ENCODE measurements at places on chromosomes 2 and 18.

DNA sequence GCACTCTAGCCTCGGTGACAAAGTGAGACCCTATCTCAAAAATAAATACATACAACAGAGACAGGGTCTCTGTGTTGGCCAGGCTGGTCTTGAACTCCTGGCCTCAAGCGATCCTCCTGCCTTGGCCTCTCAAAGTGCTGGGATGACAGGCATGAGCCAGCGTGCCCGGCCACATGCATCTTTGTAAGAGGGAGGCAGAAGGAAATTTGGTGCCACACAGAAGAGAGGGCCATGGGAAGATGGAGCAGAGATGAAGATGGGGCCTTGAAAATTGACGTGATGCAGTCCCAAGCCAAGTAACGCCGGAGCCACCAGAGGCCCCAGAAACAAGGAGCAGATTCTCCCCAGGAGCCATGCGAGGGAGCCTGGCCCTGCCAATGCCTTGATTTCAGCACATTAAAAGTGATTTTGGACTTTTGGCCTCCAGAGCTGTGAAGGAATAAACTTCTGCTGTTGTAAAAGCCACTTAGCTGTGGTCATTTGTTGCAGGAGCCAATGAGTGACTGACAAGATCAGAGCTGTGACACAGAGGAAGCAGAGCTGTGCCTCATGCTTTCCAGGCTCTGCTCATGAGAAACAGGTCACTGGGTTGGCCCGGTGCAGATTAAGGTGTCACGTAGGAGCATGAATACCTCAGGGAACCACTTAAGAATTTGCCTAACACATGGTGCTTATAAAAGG, 2.7 kb upstream of the SLC66A2 start:
- DNase-seq, result no peak

- DNase-seq, result no peak
Observed at GRCh38 chr18:35141567-35142274, 99.1 kb upstream of the ZNF397 start.

- DNase-seq, result peak; percentile 84
Observed at GRCh38 chr2:86808315-86809161, 17.8 kb upstream of the CD8A start.

- DNase-seq, result no peak
Observed at GRCh38 chr18:3107740-3108151, 94.8 kb upstream of the LPIN2 start.

DNA sequence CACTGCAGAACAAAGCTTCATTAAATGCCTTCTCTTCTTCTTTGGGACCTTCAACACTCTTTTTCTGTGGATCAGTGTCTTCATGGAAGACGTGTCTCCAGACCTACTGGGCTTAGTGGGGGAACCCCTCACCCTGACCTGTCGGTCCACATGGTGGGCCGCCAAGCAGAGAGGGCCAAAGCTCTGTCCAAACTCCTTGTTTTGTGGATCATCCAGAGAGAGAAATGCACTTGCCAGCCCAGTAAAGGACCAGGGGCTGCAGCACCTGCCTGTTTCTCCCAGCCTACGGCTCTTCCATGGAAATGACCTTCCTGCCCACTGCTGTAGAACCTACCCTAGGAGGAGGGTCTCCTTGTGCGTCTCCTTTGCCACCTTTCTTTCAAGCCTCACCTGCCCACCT, 25.9 kb downstream of the DYSF start:
- no peak for DNase-seq

DNA sequence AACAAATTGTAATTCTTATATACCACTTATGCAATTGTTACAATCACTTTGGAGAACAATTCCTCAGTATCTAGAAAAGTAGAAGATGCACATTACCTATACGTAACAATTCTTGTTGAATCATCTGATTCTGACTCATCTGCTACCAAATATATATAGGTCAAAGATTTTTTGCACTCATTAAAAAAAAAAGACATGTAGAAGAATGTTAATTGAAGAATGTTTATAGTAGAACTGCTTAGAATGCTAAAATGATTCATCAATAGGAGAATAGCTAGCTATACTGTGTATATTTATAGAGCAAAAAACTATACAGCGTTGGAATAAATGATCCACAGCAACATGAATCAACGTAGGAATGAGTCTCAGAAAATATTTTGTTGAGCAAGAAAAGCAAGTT, 29.5 kb upstream of the STAT1 start:
- no peak for DNase-seq

GRCh38 chr2:241612156-241613016, 24.6 kb downstream of the THAP4 start:
- no peak for DNase-seq

All from activated CD4-positive, alpha-beta T cell treated with anti-CD3 and anti-CD28 coated beads for 1 hour (primary cell).